GM12892 (cell line): ENCODE measurements at places on chromosomes 7 and 10.

- no peak for DNase-seq
Observed at GRCh38 chr10:110944792-110945396, 25.5 kb downstream of the SHOC2 start.

DNA sequence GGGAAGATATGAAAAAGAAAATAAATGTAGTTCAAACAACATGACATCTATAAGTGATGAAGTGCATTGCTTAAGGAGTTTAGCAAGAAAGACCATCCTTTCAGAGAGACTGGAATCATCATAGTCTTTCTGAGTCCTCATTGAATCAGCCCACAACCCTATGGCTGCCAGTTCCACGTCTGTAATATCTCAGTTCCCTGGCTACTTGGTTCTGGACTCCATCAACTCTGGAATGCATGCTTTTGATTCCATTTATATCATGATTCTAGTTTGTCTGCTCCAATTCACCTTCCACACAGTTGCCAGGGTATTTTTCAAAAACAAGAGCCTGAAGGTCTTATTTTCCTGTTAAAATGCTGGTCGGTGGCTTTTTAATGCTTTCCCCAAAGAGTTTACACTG lies 126.4 kb upstream of the MDFIC start:
- no peak for DNase-seq

DNA sequence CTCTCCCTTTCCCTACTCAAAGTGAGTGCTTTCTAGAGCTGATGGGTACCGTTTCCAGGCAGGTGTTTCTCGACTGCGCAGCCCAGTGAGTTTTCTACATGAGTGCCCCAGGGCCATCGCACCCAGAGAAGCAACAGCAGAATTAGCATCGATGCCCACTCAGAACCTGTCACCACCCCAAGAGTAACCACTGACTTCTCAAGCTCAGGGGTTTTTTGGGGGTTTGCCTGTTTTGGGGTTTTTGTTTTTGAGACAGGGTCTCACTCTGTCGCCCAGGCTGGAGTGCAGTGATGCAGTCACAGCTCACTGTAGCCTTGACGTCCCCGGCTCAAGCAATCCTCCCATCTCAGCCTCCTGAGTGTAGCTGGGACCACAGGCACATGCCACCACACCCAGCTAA lies 25.7 kb downstream of the SNX8 start:
- DNase-seq: no peak

DNA sequence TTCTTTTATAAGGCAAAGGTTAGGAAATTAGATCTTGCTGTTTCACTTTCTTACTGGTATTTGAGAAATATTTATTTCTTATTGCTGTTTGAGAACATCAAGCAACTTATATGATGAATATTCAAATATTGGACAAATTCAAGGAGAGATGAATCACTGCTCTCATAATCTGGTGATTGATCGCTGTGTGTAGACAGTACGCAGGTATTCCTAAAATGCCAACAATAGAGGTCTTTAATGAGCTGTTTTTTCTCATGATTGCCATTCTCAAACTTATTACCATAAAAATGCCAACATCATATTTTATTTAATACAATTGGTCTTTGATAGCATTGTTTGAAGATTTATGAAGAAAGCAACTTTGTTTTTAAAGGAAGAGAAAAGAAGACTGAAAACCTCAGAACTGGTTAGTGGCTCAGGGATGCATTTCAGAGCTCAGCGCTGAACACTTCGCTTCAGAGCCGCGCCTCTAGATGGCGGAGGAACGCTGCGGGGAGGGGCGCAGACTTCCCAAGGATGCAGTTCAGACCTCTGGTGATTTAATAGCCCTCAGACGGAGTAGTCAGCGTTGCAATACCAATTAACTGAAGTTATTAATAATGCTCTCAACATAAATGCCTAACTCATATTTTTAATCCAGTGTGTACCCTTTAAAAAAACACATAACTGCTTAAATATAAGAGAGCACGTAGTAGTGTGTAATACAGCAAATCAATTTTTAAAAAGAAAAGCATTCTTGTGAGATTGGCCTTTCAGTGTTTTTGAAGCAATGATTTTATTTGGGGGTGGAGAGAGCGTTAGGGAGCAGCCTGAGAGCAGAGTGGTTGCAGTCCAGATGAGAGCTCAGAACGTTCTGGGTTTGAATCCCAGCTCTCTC lies 38.5 kb upstream of the STEAP4 start:
- no peak for DNase-seq

- no peak for DNase-seq
Observed at GRCh38 chr10:70137135-70137534, 4.5 kb upstream of the AIFM2 start.

DNA sequence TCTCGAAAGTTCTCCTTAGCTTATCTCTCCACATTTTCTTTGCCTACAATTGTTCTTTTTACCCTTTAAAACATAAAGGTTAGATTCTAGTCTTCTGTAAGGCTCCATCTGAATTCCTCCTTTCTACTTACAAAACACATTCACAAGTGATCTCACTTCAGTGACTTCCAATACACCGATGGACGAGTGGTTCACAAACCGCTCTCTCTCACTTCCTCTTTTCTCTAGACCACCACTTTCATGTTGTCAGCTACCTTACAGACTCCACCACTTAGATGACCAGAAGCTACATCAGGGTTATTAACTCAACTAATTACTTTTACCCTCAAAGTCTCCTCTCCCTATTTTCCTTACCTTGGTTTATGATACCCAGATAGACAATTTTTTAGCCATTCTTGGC lies 11.8 kb downstream of the MET start:
- DNase-seq: peak; percentile 23

DNA sequence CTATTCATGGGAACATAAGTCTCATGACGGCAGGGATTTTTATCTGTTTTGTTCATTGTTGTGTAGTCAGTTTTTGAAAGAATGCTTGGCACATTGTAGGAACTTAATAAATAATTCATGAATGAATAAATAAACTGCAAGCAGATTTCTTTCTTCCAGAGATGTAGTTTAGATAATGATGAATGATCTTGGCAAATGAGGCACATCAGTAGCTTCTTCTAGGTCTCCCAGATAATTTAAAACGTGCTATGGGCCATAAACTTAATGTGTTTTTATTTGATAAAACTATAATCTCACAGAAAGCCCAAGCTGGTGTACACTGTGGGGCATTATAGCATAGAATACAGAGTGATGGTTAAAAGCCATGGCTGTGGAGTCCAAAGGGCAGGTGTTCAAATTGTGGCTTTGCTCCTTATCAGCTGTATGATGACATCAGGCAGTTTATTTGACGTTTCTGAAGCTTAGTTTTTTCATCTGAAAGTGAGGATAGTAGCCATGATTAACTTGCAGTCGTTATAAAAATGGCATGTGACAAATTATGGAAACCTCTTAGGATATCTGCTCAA lies 3.5 kb downstream of the MGAM start:
- no peak for DNase-seq

GRCh38 chr7:45036796-45037195 lies 36.8 kb downstream of the CCM2 start:
- DNase-seq: no peak

DNA sequence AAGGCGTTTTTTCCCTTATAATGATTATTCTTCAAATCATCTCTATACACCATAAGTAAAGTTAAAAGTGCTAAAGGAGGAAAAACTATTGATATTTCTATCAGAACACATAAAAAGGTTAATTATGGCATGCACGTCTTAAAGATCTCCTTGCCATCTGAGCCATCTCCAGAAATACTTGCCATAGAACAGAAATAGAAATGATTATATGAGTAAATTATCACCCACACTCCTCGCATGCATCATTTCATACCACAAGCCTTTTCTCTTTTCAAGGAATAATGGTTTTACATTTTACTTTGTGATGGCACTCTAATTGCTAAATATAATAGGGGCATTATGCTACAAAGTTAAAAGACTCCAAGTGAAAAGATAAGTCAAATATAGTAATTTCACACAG lies 55.7 kb upstream of the GLCCI1 start:
- no peak for DNase-seq

GRCh38 chr10:78787125-78787524 lies 281.6 kb upstream of the ZMIZ1 start:
- no peak for DNase-seq

- DNase-seq: no peak
Observed at GRCh38 chr10:69056129-69056528, 31.8 kb upstream of the SRGN start.

GRCh38 chr10:115422624-115423023 lies 329.5 kb downstream of the ATRNL1 start:
- no peak for DNase-seq

GRCh38 chr10:34687434-34688210 lies 127.5 kb downstream of the PARD3 start:
- no peak for DNase-seq

DNA sequence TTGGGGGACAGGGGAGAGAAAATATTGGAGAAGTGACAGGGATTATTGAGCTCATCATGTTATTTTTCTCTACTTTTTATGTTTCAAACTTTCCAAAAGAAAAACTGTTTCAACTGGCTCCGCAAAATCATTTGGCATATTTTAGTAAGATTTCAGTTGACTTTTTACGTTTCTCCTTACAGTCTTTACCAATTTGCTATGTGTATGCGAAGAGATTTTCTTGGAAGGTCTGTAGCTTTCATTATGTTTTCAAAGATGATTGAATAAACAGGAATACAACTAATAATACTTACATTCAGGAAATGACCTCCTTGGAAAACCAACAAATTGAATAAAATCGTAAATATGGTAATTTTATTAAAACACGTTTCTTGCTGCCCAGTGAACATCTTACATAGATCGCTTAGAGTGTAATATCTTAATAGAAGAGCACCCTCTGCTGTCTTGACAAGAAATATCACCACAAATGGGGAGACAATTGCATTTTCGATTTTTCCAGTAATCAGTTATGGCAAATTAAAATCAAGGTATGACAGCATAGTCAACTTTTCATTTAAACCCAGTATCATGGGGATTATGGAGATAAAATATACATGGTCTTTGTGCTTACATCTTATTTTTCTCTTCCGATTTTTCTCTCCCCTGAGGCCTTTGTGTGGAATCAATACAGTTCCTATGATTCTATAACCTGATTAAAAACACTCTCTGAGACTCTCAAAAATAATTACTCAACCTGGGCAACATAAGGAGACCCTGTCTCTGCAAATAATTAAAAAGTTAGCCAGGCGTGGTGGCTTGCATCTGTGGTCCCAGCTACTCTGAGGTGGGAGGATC lies 43.1 kb downstream of the MBL2 start:
- no peak for DNase-seq
